ENCODE measurements at places on chromosomes 16 and 17. TPM values are rescaled to one million over a fixed set of nuclear protein-coding genes. Genes with fewer than 3 reads are reported as not detected.

DNA sequence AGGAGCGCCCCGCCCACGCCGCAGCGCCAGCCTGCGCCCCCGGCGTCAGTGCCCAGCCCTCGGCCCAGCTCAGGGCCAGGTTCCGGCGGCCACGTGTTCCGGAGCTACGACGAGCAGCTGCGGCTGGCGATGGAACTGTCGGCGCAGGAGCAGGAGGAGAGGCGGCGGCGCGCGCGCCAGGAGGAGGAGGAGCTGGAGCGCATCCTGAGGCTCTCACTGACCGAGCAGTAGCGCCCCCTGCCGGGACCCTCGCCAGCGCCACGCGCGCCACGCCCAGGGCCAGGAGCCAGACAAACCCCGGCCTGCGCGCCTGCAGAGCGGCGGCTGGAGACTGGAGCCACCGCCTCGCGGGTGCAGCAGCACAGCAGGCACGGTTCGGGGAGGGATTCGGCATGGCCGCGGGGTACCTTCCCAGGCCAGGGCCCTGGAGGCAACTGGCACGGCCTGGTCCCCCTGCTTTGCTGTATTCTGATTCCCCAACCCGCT is 9.3 kb downstream of the CORO6 start:
- DNase-seq = peak; percentile 94

- DNase-seq = no peak
These were observed 211.1 kb upstream of the CHMP6 start for GRCh38 chr17:80780381-80781198.

NPIPB9 gene
- total RNA-seq = 4.4 TPM

NHLRC4 gene
- 0.26 TPM for total RNA-seq

- no peak for DNase-seq
These were observed 93.3 kb downstream of the ASIC2 start for GRCh38 chr17:33199571-33200510.

BICDL2 gene
- 49.1 TPM for total RNA-seq

RNF43 gene
- total RNA-seq = 24.2 TPM

GRCh38 chr17:78368854-78369495 is 9.1 kb upstream of the SOCS3 start:
- no peak for DNase-seq

DNA sequence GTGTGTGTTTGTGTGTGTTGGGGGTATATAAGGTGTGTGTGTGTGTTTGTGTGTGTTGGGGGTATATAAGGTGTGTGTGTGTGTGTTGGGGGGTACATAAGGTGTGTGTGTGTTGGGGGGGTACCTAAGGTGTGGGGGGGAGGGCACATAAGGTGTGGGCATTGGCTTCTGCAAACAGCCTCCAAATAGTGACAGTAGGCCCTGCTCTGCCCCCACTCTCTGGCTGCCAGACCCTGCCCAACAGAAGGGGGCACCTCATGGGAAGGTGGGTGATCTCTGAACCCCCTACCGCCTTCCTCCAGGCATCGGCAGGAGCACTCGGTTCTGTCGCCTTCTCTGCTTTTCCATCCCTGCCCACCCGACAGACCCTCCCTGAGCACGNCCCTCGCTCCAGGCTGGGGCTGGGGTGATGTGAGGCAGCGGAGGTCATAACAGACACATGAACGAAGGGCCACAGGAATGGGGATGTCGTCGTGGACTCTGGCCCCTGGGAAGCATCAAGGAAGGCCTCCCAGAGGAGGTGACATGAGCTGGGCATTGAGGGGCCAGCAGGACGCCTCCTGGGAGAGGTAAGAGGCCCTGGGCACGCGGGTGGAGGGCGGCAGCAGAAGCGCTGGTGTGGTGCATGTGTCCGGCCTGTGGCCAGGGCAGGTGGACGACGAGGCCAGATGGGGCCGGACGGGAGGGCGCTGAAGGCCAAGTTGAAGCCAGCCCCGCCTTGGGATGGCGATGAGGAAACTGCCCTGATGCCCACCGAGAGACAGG is 136.6 kb upstream of the RPH3AL start:
- no peak for DNase-seq

PIRT gene
- 0.55 TPM for total RNA-seq

DNA sequence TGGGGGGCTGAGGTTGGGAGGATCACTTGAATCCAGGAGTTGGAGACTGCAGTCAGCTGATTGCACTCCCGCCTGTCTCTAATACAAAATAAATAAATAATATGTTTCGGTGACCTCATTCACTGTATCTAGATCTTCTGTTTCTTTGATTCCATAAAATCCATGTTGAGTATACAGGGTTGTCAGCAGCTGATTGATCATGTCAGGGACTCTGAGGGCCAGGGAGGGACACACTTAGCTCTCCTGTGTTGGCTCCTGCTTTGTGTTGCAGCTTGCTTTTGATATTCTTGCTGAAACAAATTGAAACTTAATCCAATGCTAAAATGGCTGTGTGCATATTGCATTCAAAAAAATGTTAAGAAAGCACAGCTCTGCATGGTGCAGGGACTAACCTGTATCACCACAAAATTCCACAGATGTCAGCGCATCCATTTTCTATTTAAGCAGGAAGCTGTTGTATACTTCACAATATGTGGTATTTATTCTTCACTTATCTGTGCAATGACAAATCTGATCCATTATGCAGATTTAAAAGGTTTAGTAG is 454.5 kb downstream of the CDH11 start:
- DNase-seq = no peak

ST6GALNAC2 gene
- 4.3 TPM for total RNA-seq

PRR29 gene
- not detected for total RNA-seq

Data from mucosa of descending colon (tissue), 3 donors.